ENCODE measurements at places on chromosomes 3 and 15.
A peak's percentile ranks its signal among the peaks of the same experiment; 100 is the strongest.

DNA sequence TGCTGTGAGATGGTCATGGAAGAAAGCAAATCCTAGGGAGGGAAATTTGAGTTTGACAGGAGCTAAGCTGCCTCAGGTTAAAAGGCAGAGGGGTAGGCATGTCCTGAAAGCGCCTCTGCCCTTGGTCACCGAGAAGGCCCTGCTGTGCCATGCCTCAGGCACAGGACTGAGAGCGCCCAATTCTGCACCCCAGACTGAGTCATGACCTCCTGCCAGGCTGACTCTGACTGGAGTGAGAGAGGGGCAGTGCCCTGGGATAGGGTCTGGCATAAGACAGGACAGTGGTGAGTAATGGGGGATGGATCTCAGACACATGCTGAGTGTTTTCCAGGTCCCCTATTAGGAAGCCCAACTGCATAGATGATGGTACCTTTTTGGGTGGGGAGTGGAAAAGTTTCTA lies 44.4 kb downstream of the EPHB1 start:
- no peak for DNase-seq

DNA sequence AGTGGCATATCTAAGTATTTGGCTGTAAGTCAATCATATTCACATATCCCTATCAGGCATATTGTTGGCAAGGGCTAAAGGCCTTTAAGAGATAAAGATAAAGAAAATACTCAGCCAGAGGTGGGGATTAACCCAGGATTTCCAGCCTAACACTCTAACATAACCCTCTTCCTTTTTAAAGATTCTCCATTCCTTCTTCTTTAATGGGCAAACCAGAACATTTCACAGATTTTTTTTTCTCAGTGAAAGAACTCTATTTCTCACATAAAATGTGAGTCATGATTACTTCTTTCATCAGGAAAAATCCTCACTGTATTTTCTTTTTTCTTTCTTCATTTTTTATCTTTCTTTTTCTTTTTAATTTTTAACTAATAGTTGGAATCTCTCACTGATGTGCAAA lies 200.4 kb downstream of the NR1D2 start:
- DNase-seq = no peak

DNA sequence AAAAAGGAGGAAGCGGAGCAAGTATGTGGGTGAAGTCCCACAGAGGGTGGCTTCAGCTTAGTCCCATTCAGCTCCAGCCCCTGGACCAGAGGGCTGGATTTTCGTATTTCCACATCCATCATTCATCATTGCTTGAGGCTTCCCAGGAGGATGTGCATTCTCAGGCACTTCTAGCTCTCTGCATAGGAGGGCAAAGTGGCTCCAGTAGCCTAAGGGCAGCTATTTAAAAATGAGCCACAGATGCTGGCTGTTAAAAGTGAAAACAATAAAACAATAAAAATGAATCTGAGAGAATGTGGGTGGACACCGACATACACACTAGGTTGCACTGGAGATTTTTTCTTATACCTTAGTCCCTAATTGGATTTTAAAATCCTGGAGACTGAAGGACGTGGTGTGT lies 629.2 kb upstream of the ZNF385D start:
- DNase-seq = no peak

GRCh38 chr3:86867982-86868381 lies 123.0 kb downstream of the VGLL3 start:
- DNase-seq = no peak

GRCh38 chr3:62379321-62379798 lies 6.0 kb upstream of the FEZF2 start:
- DNase-seq = no peak

GRCh38 chr3:127039719-127040118 lies 56.8 kb downstream of the PLXNA1 start:
- DNase-seq = no peak

- DNase-seq = no peak
Measured at GRCh38 chr3:27326202-27326601, 43.0 kb downstream of the NEK10 start.

GRCh38 chr15:65863106-65863505 lies 6.2 kb upstream of the RAB11A start:
- DNase-seq = no peak

DNA sequence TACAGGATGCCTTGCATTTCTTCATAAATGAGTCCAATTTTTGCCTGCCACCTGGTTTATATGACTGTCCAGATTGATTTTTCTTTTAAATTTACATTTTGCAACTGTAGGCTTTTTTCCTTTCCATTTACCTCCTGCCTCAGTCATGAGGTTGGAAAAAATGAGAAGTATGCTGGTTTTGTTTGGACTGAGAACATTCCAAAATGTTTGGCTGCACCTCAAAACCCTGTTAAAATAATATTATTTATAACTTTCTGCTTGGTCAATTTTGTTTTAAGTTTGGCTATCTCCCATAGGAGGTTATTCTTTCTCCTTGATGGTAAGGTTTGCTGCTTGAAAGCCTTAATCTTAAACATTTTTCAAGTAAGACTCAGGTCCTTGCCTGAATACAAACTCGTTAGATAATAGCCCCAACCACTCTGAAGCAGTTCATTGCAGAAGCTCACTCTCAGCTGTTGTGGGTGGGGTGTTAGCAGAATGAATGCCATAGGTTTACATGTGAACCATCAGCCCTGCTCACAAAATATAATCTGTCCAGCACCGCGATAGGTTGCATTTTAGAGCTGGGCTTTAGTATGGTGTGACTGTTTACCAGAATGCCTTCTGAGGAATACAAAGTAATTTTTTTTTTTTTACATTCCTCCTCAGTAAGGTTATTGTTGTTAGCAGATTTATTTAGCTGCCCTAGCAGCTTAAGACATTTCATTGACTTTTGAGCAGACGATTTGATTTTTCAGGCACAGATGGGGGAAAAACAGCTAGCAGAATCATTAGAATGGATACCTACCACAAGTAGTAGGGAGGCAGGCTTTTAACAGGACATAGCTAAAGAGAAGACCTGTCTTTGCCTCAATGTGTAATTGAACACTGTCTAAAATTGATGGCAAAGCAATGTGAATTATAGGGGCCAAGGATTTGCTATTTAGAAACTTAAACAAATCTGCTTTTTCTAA lies 630.8 kb upstream of the KCNMB2 start:
- DNase-seq = no peak

GRCh38 chr15:38706956-38707355 lies 142.3 kb upstream of the RASGRP1 start:
- DNase-seq = no peak

- no peak for DNase-seq
Measured at GRCh38 chr3:32181365-32181764, 57.1 kb upstream of the CMTM8 start.

- no peak for DNase-seq
Measured at GRCh38 chr3:53491276-53491675, 3.1 kb upstream of the CACNA1D start.

DNA sequence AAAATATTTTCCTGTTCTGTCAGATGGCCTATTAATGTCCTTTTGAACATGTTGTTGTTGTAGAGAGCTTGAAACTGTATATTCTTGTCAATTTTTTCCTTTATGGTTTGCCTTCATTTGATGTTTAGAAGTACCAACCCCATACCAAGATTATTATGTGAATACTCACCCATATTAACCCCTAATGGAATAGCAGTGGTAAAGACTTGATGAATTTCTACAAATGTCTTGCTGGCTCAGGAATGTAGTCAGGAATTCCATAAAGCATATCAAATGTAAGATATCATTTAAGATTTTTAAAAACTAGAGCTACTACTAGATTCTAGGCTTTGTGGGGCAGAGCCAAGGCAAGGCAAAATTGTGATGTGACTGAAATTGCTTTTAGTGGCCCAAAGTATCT lies 30.0 kb downstream of the MYO5A start:
- DNase-seq = no peak

GRCh38 chr3:66138336-66139313 lies 82.2 kb upstream of the SLC25A26 start:
- peak; percentile 19 for DNase-seq

DNA sequence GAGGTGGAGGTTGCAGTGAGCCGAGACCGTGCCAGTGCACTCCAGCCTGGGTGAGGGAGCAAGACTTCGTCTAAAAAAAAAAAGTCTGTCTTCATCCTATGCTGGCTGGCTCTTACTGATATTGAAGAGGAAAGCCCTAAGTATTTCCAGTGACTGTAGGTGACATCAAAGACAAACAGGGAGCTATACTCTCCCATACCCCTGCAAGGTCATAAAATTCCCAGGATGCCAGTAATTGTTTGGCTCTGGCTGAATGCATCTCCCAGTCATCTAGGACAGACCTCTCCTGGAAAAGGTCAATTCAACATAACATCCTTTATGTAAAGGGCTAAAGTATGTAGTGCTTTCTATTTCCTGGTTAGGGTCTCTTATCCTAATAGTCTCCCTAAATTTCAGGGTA lies 8.0 kb downstream of the ZBBX start:
- no peak for DNase-seq

Measured in AML-193 (cell line).